Sigmoid colon (tissue), 7 donors: ENCODE measurements at places on chromosomes 12 and 14.

DNA sequence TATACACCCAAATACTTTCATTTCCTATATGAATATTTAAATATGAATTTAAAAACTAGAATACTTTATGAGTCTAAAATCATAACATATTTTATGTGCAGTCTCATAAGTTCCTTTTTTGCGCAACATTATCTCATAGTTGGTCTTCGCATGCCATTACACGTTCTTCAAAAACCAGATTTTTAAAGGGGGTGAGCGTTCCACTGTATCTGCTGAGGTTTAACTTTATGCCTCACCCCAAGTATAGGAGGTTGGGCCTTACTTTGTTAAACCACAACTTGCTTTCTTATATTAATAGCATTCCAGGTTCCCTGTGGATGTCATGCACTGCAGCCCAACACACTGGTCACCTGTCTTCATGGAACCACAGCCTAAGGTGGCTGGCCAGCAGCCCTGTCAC lies 118.6 kb downstream of the APAF1 start:
- H3K27ac ChIP-seq: no peak overlapping the region
- no peak for DNase-seq
- H3K36me3 ChIP-seq: no peaks in the 10 kb centered on the region
- no peak overlapping the region for H3K4me3 ChIP-seq
- no peaks in the 10 kb centered on the region for H3K4me1 ChIP-seq

DNA sequence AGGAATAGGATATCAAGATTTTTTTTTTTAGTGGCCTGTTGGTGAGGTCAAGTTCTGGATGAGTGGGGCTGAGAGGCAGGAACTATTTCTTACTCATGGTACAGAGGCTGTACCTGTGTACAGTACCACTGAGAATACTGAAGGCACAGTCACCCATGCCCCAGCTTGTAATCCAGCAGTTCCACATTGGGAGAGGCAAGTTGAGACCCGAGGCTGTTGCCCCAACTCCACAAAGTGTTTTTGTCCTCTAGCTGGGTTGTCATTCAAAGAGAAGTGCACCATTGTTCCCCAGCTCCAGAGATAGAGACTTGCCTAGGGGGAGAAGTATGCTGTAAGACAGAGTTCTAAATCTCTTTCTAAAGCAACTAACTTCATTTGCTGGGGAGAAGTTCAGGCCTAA lies 38.7 kb downstream of the ARID2 start:
- no peak overlapping the region for H3K27ac ChIP-seq
- H3K27me3 ChIP-seq: no peaks in the 10 kb centered on the region
- H3K4me1 ChIP-seq: no peaks in the 10 kb centered on the region
- H3K36me3 ChIP-seq: no peaks in the 10 kb centered on the region
- no peak overlapping the region for H3K4me3 ChIP-seq

DNA sequence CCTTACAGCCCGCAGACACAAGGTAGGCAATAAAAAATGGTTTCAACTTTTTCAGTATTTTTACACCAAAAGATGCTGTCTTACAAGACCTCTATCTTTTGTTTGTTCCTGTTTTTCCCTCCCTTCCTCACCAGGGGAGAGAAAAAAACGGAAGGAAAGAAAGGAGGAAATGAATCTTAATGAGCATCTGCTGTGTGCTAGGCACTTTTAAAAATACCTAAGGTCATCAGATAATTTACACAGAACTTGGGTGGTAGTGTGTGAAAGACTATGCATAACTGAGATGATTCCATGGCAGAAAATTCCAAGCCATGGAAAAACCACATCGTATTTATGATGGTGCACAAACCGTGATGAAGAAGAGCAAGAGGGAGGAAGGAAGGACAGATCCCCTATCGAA lies 121.2 kb downstream of the DIP2B start:
- H3K36me3 ChIP-seq: peaks cover 19% of the 10 kb centered on the region
- no peaks in the 10 kb centered on the region for H3K27me3 ChIP-seq
- no peak for DNase-seq
- H3K4me3 ChIP-seq: no peak overlapping the region
- peaks cover 12% of the 10 kb centered on the region for H3K4me1 ChIP-seq

GRCh38 chr12:54195080-54195736 lies 6.4 kb upstream of the SMUG1 start:
- no peak overlapping the region for H3K4me3 ChIP-seq
- no peaks in the 10 kb centered on the region for H3K4me1 ChIP-seq
- H3K27me3 ChIP-seq: peaks cover 79% of the 10 kb centered on the region

GRCh38 chr14:20794644-20795369 lies 7.8 kb downstream of the RNASE1 start:
- no peaks in the 10 kb centered on the region for H3K27me3 ChIP-seq
- no peaks in the 10 kb centered on the region for H3K36me3 ChIP-seq
- H3K27ac ChIP-seq: no peak overlapping the region
- peaks cover 11% of the 10 kb centered on the region for H3K4me1 ChIP-seq
- no peak for DNase-seq

- no peaks in the 10 kb centered on the region for H3K4me1 ChIP-seq
- DNase-seq: no peak
- no peaks in the 10 kb centered on the region for H3K27me3 ChIP-seq
- no peak overlapping the region for H3K27ac ChIP-seq
- no peaks in the 10 kb centered on the region for H3K36me3 ChIP-seq
Observed at GRCh38 chr14:71662291-71662790, 269.9 kb upstream of the RGS6 start.

- H3K27ac ChIP-seq: no peak overlapping the region
- no peaks in the 10 kb centered on the region for H3K4me1 ChIP-seq
- H3K36me3 ChIP-seq: no peaks in the 10 kb centered on the region
- no peak overlapping the region for H3K4me3 ChIP-seq
Observed at GRCh38 chr12:49689237-49689636, 18.0 kb downstream of the FMNL3 start.

DNA sequence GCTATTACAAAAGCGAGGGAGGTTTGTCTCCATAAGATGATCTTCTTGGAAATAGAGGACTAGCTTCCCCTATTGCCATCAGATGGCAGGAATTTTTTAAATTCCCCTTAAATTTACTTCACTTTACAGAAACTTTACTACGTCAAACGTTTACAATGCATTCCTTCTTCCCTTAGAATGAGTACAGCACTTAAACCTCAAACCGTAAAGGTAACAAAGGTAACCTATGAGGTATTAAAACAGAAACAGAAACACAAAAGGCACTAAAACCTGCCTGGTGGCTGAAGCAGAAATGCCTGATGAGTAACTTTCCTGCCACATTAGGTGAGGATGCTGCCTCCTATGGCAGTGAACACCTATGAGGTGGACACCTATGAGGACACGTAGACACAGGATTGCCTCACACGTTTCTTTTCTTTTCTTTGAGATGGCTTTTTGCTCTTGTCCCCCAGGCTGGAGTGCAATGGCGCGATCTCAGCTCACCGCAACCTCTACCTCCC lies 25.0 kb downstream of the DIO2 start:
- H3K27ac ChIP-seq: no peak overlapping the region
- no peak overlapping the region for H3K4me3 ChIP-seq
- H3K27me3 ChIP-seq: no peaks in the 10 kb centered on the region
- no peak for DNase-seq
- H3K4me1 ChIP-seq: no peaks in the 10 kb centered on the region
- no peaks in the 10 kb centered on the region for H3K36me3 ChIP-seq

DNA sequence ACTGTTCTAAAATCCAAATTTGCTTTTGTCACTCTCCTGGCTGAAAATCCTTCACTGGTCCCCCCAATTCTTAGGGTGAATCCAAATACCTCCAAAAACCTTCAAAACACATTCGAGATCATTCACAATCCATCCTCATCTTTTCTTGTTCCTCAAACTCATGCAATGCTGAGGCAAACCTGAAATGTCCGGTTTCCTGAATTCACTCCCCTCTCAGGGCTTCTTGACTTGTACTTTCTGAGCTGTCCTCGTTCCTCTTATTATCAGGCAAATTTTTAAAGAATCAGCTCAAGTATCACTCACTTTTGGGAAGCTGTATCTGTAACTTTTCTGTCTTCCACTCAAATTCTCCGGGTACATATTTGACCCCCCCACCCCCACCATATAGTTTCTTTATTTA lies 84.9 kb upstream of the DUSP6 start:
- no peak overlapping the region for H3K4me3 ChIP-seq
- H3K4me1 ChIP-seq: no peaks in the 10 kb centered on the region
- no peak overlapping the region for H3K27ac ChIP-seq
- H3K36me3 ChIP-seq: no peaks in the 10 kb centered on the region
- no peak for DNase-seq

- H3K4me3 ChIP-seq: no peak overlapping the region
- H3K4me1 ChIP-seq: no peaks in the 10 kb centered on the region
- no peaks in the 10 kb centered on the region for H3K36me3 ChIP-seq
- H3K27ac ChIP-seq: no peak overlapping the region
Observed at GRCh38 chr12:89682284-89682683, 26.4 kb downstream of the ATP2B1 start.

GRCh38 chr14:85191986-85192385 lies 338.0 kb upstream of the FLRT2 start:
- H3K27ac ChIP-seq: no peak overlapping the region
- DNase-seq: no peak
- H3K27me3 ChIP-seq: no peaks in the 10 kb centered on the region
- no peaks in the 10 kb centered on the region for H3K36me3 ChIP-seq
- H3K4me3 ChIP-seq: no peak overlapping the region

DNA sequence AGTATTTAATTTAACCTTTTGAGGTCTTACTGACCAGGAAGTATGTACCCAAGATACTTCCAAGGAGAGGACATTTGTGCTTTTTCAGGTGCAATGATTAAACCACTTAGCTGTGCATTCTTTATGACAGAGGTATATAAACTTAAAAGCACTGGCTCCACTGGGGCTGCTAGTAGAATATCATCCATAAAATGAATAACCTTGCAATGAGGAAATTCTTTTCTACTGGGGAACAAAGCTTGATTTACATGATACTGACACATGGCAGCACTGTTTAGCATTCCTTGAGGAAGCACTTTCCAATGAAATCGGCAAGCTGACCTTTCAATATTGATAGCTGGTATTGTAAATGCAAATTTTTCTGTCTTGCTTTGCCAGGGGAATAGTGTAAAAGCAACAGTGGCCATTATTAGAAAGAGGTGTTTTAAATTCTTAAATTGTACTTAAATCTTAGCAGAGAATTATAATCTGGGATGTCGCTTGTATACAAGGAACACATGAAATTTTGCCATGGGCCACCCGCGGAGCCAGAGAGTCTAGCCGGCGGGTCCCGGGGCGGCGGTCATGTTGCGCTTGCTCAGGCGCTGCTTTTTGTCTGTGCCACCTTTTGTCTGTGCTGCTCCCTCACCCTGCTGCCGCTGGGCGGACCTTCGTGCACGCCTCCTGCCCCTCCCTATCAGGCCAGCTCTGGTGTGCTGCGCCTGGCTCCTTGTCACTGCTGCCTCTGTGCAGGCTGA lies 20.9 kb upstream of the BLTP3B start:
- H3K36me3 ChIP-seq: no peaks in the 10 kb centered on the region
- H3K27me3 ChIP-seq: no peaks in the 10 kb centered on the region
- no peak overlapping the region for H3K27ac ChIP-seq
- DNase-seq: peak; percentile 87
- H3K4me3 ChIP-seq: no peak overlapping the region
- H3K4me1 ChIP-seq: peaks cover 11% of the 10 kb centered on the region

- peak overlapping the region; percentile 92 for H3K27ac ChIP-seq
- H3K4me1 ChIP-seq: peaks cover 77% of the 10 kb centered on the region
- H3K27me3 ChIP-seq: no peaks in the 10 kb centered on the region
- DNase-seq: peak; percentile 74
- peak overlapping the region; percentile 15 for H3K4me3 ChIP-seq
Observed at GRCh38 chr12:109112720-109113465, 3.5 kb upstream of the ACACB start.

DNA sequence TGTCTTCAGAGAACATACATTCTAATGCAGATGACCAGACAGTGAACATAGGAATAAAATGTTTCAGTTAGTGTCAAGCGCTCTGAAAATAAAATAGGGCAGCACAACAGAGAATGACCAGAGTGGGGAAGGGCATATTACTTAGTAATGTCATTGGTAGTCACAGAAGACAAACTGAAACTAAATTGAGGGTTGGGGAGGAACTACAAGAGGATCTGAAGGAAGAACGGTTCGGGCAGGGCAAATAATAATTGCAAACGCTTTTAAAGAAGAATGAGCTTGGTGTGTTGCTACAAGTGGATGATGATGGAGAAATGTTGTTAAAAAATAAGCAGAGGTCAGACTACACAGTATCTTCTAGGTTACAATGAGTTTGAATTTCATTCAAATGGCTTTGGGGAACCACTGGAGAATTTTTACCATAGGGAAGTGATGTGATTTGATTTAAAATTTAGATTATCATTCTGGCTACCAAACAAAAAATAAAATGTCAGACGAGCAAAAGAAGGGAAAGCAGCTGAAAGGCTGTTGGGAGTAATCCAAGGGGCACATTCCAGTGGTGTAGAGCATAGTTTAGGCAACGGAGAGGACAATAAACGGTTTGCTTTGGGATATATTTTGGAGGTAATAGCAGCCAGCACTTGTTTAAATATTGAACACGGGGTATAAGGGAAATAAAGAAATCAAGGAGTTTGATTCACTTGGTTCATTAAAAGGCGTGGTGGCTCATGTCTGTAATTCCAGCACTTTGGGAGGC lies 56.3 kb upstream of the SLC6A13 start:
- no peak overlapping the region for H3K27ac ChIP-seq
- no peak overlapping the region for H3K4me3 ChIP-seq
- peaks cover 52% of the 10 kb centered on the region for H3K36me3 ChIP-seq

- DNase-seq: no peak
- H3K27ac ChIP-seq: no peak overlapping the region
- no peaks in the 10 kb centered on the region for H3K4me1 ChIP-seq
- no peaks in the 10 kb centered on the region for H3K27me3 ChIP-seq
Observed at GRCh38 chr14:42045383-42045782, 438.7 kb downstream of the LRFN5 start.

- no peaks in the 10 kb centered on the region for H3K27me3 ChIP-seq
- peaks cover 12% of the 10 kb centered on the region for H3K36me3 ChIP-seq
- H3K4me3 ChIP-seq: no peak overlapping the region
Observed at GRCh38 chr12:4526923-4527546, 11.7 kb upstream of the RAD51AP1 start.

DNA sequence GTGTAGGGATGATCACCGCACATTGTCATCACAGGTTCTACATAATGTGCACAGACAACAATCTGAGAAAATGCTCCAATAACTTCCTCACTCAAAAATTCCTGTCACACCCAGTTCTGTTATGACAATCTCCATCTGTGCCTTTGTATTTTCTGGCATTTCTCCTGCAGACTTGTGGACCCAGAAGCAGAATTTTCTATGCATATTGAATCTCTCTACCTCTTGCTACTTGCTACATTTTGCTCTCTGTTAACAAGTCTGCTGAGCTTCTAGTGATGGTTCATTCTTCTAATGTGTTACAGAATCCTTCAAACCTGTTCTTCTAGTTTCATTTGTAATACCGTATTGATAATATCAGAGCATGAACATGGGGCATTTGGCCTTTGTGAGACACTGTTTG lies 127.8 kb upstream of the PTPRQ start:
- H3K4me3 ChIP-seq: no peak overlapping the region
- H3K36me3 ChIP-seq: no peaks in the 10 kb centered on the region
- no peak overlapping the region for H3K27ac ChIP-seq
- no peaks in the 10 kb centered on the region for H3K27me3 ChIP-seq
- no peaks in the 10 kb centered on the region for H3K4me1 ChIP-seq

- H3K36me3 ChIP-seq: no peaks in the 10 kb centered on the region
- no peaks in the 10 kb centered on the region for H3K27me3 ChIP-seq
- H3K4me3 ChIP-seq: no peak overlapping the region
- H3K27ac ChIP-seq: no peak overlapping the region
- no peak for DNase-seq
Observed at GRCh38 chr12:25825446-25825845, 133.0 kb upstream of the RASSF8 start.
